ENCODE measurements at places on chromosomes 7 and 10.

GRCh38 chr7:141200191-141201108, 126.6 kb downstream of the TMEM178B start:
- no peak for DNase-seq

- no peak for DNase-seq
Measured at GRCh38 chr7:21020667-21021066, 234.0 kb upstream of the SP8 start.

DNA sequence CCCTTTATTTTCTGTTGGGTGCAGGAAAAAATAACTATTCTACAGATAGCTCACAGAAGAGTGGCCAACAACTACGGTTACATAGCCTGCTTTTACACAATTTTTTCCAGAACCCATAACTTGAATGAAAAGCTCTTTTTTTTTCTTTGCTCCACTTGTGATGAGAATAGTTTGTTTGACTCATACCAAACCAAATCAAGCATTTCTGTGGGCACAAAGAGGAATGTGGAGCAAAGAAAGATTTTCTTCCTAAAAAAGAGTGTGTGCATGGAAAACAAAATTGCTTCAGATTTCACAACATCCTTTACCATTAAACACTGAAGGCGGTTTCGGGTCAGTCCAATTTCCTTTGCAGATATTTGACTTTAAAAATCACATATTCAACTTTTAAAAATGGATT, 54.8 kb upstream of the RAB11FIP2 start:
- DNase-seq: no peak

DNA sequence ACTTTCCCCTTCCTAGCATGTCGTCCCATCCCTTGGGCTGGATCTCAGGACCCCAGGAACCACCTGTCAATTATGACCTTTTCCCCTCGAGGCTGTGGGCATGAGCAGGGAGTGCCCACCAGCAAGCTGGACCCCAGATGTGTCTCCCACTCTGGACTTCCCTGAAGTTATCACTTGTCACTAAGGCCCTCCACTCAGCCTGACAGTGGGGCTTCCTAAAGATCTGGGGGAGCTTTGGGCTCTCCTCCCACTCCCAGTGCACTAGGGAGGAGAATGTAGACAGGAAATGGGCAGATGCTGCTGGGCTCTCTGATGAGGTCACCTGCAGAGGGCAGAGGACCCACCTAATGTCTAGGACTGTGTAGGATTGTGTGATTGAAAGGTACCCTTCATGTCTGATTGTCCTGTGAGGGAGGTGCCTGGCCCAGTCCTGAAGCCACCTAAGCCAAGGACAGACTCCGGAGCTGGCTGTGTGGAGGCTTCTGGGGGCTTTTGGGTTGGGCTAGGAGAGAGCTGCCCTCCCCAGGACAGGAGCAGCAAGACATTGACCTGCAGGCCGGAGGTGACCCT, 18.7 kb downstream of the MYO1G start:
- no peak for DNase-seq

Data from left colon (tissue), 2 donors.